ENCODE measurements at places on chromosomes 3 and 15.

GRCh38 chr3:40337136-40338108, 27.9 kb downstream of the EIF1B start:
- DNase-seq = no peak

DNA sequence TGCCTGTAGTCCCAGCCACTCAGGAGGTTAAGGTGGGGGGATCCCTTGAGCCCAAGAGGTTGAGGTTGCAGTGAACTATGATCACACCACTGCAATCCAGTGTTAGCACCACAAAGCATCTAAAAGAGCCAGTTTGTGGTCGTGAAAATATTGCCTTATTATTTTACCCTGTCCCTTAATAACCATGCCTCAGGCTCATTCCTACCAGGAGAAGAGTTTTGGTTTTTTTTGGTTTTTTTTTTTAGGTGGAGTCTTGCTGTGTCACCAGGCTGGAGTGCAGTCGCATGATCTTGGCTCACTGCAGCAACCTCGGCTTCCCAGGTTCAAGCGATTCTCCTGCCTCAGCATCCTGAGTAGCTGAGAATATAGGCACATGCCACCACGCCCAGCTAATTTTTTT, 17.9 kb upstream of the AVEN start:
- no peak for DNase-seq

DNA sequence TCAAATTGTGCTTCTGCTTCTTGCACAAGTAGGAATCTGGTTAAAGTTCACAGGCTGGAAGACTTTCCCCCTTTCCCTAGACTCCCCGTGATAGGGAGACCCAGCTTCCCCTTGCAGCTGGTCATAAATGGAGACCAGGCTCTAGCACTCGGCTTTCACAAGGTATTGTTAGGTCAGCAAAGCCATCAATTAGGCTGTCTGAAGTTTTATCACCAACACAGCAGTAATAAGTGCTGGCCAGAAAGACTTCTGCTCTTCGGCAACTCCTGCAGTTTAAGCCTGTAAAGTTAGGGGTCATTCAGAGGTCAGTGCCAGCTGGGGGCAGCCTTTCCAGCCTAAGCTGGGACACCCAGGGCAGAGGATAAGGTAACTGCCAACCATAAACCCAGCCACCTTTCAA, 203.4 kb downstream of the MEIS2 start:
- no peak for DNase-seq

GRCh38 chr15:45795440-45796069, 160.7 kb downstream of the SQOR start:
- no peak for DNase-seq

DNA sequence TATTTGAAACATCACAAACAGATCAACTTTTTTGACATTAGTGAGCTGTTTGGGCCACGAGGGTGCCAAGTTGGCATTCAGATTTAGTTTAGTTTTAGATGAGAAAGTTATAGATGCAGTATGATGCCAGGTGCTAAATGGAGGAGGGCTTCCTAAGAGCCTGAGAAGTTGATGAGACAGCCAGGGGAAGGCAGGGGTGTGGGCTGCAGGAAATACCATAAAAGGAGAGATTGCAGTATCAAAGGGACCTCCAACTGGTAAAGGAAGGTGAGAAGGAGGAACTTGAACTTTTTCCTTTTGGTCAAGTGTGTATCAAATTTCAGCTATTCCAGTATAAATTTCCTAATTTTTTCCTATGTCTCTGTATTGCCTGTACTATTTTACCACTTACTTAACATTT, 2.0 kb upstream of the TNIK start:
- no peak for DNase-seq

DNA sequence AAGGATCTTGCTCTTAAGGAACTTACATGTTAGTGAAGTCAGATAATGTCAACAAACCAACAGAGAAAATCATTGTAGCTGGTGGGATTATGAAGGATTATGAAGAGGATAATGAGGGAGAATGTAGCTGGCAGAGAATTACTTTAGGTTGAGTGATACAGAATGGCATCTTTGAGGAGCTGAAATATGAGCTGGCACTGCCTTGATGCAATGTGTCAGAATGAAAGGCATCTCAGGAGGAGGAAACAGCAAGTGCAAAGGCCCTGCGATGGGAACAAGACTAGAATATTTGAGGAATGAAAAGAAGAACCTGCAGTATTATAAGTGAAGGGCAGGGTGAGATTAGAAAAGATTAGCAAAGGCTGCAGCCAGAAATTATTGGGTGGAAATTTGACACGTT, 237.2 kb upstream of the ADAMTS9 start:
- no peak for DNase-seq

- no peak for DNase-seq
Measured at GRCh38 chr15:51322621-51323296, 15.6 kb downstream of the CYP19A1 start.

GRCh38 chr3:16995601-16996000, 110.8 kb downstream of the PLCL2 start:
- DNase-seq = no peak
